ENCODE measurements at places on chromosomes 7 and 10. TPM values are rescaled to one million over a fixed set of nuclear protein-coding genes. Genes with fewer than 3 reads are reported as not detected.

The IGF2BP3 gene
- polyA plus RNA-seq: 0.03 TPM

The EIF5AL1 gene
- polyA plus RNA-seq: 0.96 TPM

The CYP2C19 gene
- not detected for polyA plus RNA-seq

The DLG5 gene
- 10.2 TPM for polyA plus RNA-seq

The PAXIP1 gene
- polyA plus RNA-seq: 5.7 TPM

The OR9A2 gene
- polyA plus RNA-seq: not detected

The FAM53B gene
- 55.8 TPM for polyA plus RNA-seq

The GSTO1 gene
- 742 TPM for polyA plus RNA-seq
